ENCODE measurements at places on chromosomes 11 and 22.

GRCh38 chr22:37501610-37502341 lies 15.6 kb upstream of the MFNG start:
- no peak for DNase-seq

DNA sequence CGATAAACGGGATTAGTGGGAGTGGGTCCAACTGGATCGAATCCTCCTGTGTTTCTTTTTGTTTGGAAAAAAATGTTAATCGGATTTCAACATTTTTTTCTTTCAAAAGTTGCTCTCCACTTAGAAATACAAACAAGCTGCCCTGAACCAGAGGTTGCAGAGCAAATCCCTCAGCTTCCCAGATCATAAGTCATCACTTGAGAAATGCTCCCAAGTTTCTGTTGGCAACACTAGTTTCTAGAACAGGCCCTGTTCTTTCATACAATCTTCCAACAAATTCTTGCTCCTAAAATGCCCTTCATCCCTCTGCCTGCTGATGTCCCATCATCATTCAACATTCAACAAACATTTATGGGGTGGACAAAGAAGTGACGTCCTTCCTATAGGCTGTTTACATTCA lies 1.3 kb upstream of the MLC1 start:
- DNase-seq: no peak

GRCh38 chr11:100675115-100675650 lies 11.9 kb upstream of the ARHGAP42 start:
- no peak for DNase-seq

DNA sequence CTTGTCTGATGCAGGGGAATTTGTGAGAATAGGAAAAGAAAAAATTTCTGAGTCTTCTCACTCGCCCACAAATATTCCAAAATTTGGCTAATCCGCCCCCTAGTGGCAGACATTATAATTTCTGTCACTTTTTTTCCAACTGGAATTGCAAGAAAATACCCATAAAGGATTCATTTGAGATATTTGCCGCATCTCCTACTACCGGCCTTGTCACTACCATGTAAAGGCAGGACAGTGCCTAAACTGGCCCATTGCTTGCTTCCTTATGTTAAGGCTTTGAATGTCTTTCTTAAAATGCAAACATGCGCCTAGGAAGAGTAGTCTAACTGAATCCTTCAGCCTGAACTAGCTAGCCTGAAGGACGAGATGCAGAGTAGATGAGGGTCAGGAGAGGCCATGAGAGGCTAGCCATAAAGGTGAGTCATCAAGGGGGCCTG lies 9.3 kb upstream of the CEP295 start:
- peak; percentile 44 for DNase-seq

- no peak for DNase-seq
These were observed 29.0 kb upstream of the CREB3L1 start for GRCh38 chr11:46248289-46249102.

DNA sequence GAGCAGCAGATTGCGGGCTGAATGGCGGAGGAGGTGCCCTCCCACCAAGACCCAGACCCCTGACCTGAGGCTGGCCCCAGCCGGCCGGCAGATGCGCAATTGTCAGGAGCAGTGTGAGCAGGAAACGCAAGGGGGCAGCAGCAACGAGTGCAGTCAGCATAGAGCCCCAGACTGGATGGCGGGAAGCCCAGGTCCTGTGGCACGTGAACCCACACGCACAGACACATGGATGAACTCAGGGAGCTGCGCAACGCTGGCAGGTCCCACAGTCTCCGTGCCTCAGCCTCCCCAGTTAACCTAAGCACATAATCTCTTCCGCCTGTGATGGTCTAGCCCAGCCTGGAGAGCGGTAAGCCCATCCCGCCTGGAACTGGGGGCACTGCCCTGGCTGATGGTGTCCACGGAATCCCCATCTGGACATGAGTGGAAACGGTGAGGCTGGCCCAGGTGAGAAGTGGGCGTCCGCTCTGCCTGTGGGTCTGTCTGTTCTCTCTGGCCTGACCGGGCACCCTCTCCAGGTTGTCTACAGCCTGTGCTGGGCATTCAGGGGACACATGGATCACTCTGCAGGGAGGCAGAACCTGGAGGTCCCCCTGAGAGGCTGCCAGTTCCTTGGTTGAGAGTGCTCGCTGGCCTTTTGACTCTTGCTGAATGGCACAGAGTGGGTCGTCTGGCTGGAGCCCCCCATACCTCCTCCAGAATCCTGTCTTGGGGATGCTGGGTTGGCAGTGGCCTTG lies 626 bp upstream of the TBX10 start:
- DNase-seq: peak; percentile 87

DNA sequence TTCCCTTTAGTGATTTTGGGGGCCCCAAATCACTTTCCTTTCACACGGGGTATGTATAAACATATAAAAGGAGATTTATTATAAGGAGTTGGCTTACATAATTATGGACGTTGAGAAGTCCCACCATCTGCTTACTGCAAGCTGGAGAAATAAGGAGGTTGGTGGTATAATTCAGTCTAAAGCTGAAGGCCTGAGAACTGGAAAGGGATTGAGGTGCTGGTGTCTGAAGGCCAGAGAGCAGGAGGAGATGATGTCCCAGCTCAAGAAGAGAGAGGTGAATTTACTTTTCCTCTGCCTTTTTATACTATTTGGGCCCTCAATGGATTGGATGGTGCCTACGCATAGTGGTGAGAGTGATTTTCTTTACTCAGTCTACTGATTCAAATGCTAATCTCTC lies 1.3 kb upstream of the ZNF202 start:
- DNase-seq: no peak

GRCh38 chr22:46864314-46865051 lies 102.0 kb downstream of the TBC1D22A start:
- no peak for DNase-seq

- DNase-seq: no peak
These were observed 18.3 kb upstream of the ZBED5 start for GRCh38 chr11:10876158-10876557.

DNA sequence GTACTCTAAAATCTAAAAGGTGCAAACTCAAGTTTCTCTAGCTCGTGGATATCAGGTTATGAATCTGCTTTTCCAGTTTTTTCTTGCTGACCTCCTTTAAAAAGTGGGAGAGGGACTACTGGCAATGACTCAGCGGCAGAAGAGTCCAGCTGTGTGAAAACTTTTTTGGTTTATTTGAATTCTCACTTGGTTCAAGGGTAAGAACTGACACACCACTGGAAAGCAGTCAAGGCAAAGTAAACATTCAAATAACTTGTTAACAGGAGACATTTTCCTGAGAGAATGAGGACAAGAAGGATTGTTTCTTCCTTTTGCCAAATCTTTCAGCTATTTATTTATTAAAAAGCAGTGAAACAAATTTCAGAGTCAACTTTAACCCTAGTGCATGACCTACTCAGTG lies 36.1 kb downstream of the CDON start:
- DNase-seq: no peak

DNA sequence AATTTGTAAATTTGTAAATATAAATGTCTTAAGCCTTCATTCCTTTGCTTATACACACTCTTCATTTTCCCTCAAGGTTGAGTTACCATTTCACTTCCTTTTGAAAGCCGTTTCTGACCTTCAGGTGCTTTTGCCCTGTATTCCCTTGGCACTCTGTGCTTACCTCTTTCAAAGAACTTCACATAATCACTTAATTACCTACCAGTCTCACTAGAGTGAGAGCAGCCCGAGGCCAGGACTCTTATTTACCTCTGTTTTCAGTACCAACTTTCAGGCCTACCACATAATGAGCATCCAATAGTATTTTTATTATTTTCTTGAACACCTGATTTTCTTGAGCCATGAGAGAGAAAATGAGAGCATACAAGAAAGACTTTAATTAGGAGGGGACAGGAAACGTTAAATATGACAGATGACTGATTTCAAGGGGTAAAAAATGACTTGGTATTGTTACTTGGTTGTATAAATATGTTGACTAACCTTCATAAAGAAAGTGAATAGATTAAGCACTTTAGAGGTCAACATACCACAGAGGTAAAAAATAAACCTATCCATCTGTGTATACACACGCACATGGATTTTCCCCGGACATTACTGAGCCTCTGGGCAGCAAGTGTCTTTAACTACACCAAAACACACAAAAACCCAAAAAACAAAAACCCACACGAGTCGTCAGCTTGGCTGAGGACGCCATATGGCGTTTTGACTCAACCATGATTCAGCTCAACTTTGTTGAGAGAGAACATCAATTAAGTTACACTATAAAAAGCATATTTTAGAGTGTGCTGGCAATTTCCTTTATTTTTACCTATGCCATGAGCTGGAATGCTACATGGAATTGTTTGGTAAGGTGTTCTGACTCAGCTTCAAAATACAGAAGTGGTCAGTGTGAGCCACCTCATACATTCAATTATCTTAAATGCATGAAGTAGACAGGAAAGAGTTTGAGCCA lies 7.6 kb downstream of the ATXN10 start:
- DNase-seq: no peak

- peak; percentile 74 for DNase-seq
These were observed 679 bp upstream of the DPP3 start for GRCh38 chr11:66479394-66480116.

DNA sequence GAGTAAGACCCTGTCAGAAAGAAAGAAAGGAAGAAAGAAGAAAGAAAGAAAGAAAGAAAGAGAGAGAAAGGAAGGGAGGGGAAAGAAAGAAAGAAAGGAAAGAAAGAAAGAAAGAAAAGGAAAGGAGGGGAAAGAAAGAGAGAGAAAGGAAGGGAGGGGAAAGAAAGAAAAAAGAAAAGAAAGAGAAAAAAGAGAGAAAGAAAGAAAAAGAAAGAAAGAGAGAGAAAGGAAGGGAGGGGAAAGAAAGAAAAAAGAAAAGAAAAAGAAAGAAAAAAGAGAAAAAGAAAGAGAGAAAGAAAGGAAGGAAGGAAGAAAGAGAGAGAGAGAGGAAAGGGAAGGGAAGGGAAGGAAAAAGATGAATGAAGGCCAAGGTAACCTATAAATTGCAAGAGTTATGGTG lies 47.2 kb upstream of the SLC22A12 start:
- no peak for DNase-seq

- no peak for DNase-seq
These were observed 24.4 kb upstream of the FXYD6 start for GRCh38 chr11:117900720-117901440.

GRCh38 chr11:40175980-40176379 lies 1283.5 kb downstream of the LRRC4C start:
- DNase-seq: no peak

GRCh38 chr22:27760474-27760873 lies 41.1 kb downstream of the MN1 start:
- DNase-seq: no peak

DNA sequence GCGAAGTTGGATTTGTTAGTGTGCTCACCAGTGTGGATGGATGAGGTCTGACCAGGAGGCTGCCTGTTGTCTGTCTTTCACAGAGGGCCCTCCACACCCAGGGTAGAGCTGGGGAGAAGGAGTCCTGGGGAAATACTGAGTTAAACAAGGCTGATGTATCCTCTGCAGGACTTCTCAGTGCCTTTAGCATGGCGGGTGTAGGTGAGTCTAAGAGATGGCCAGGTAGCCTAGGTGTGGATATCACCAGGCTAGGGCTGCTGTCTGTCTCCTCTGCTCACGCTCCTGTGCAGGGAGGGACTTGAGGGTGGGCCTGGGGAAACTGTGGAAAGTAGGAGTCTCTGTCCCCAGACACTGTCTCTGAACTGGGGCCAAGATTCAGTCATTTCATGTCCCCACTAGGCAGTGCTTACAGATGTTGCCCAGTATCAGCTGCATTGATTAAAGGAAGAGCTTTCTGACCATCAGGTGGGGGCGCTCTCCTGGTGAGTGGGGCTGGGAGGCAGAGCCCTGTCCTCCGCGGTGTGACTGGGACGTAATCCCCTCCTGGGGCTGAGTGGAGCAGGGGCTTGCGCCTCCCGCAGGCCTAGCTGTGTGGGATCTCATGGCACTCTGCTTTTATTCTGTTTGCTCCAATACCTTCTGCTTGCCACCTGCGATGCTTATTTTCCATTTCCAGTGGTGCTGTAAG lies 35.5 kb upstream of the CCDC188 start:
- DNase-seq: peak; percentile 76

DNA sequence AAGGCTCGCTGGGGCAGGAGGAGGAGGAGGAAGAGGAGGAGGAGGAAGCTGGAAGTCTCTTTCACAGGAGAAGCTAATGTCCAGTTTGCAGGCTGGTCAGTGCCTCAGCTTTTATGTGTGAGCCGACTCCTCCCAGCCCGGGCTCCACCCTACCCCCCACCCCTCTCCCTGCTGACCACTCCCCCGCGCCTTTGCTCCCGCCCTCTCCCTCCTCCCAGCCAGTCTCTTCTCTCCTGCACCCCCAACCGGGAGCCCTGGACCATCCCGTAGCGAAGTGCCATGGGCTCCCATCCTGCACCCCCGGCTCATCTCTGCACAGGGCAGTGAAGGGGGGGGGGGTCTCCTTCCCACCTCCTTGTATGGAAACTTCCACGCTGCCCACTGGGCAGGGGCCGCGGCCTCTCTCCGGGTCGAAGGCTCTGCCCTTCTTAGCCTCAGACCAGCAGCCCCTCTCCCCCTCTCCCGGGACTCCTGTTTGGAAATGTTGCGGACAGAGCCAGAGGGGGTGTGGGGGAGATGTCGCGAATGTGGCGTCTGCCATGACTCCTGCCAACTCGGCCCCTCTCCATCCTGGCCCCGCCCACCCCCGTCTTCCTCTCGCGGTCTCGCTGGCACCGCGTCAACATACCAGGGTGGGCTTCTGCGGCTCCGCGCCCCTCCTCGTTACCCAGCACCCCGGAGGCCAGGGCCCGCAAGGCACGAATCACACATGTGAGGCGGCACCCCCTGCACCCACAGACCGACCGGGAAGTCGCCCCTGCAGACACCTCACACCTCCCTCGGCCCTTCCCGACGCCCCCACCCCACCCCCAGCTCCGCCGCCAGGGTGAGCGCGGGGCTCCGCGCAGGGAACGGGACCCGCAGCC lies 1.8 kb downstream of the IGF2 start:
- peak; percentile 72 for DNase-seq

GRCh38 chr11:68137833-68138232 lies 16.6 kb upstream of the CHKA start:
- DNase-seq: no peak

DNA sequence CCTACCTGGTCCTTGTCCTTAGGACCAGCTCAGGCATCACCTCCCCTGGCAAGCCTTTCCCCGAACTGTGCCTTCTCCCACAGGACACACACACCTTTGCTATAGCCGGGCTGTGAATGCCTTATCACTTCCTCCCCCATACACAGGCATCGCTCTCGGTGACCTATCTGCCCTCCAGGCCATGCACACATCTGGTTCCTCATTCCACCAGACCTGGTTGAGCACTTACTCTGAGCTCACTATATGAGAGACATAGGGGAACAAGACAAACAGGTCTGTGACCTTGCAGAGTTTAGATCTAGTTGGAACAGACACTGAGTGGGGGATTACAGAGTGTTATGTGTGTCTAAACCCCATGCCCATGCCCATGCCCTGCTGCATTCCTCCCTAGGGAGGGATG lies 3.1 kb upstream of the BCR start:
- no peak for DNase-seq

Data from HAP-1 (cell line).